ENCODE measurements at places on chromosomes 11 and 22.

DNA sequence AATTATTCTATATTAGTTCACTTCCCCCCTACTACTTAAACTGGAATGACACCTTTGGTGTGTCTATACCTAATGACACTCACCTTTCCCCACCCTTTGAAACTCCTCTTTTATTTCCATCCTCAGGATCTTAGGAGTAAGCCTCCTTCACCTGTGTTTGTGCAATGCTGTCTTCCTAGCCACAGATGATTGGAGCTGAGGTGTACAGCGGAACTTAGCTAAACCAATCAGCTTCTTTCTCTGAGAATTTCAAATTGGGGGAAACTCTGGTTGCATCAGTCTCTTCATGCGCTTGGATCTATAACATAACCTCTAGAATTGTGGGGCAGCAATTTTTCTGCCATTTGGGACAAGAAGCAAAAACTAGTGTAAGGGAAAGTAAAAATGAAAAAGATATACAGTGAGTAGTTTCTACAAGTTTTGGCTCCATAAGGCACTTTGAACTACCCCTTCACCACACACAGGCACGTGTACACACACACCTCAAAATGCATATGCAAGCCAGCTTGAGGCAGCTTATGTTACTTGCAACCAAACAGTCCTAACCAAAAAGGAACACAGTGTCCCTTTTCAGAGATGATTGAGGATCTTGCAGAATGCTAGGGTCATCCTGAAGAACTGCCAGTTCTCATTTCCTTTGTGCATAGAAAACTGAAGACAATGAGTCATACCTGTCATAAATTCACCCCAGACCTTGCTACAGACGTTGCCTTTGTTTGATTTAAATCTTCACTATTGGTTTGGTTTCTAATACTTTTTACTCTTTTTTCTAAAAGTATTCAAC, 36.0 kb upstream of the LDLRAD3 start:
- peak; percentile 48 for DNase-seq

DNA sequence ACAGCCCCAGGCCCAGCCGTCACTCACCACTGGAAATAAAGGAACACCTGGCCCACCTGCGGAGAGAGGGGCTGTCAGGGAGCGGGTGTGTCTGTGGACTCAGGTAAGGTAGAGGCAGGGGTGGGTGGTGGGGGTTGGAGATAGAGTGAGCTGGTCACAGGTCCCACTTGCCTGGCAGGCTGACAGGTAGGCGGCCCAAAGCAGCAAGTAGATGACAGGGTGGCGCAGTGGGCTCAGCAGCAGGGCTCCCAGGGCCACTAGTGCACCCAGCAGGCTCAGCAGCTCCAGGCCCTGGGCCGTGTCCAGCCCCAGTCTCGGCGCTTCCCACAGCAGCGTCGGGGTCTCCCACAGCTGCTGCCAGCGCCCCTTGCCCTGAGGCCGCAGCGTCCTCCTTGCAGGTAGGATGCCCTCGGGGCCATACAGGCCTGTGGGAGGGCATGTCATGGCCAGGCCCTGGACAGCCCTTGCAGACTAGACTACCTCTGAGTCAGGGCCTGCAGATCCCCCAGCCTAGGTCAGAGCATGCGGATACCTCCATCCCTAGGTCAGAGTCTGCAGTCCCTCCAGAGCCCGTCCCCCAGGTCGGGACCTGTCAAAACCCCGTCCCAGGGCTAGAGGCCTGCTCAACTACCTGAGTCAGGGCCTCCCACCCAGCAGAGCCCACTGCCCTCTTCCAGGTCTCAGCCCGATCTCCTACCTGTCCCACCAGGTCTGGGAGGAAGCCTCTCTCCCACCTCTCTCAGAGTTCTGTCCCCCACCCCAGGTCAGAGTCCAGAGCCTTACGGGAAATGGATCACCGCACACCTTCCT, 686 bp downstream of the LMF2 start:
- no peak for DNase-seq

GRCh38 chr22:21904250-21904789, 36.9 kb upstream of the MAPK1 start:
- no peak for DNase-seq

DNA sequence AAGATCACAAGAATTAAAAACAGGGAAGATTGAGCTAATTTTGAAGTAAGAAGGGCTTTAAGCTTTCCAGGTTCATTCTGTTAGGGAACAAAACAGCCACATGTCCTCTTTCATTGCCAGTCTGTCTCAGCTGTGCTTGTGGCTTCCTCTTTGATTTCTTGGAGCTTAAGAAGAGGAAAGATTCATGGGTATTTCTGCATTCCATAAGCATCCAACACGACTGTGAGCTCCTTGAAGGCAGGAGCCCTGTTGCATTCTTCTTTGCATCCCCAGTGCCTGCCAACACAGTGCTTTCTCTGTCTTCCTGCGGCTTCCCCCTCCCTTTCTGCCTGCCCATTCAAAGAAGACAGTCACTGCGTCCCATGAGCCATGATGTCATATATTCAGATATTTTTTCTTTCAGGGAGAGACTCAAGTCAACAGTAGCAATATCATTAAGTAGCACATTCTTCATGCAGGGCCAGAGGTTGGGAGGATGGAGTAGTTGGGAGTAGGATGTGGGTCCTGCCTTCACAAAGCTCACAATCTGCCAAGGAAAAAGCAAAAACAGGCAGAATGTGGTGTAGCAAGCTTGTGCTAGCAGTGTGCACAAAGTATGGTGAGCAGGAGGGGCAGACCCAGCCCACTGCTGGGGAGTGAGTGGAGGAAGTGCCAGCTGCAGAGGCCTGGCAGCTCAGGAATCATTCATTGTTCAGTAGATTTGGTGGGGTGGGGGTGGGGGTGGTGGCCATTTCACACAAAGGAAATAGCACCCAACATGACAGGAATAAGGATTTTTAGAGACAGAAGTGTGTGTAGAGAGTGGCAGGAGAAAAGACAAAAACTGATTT, 162.1 kb upstream of the RASSF10 start:
- DNase-seq, result no peak

- no peak for DNase-seq
Observed at GRCh38 chr11:8828580-8829361, 82.2 kb upstream of the AKIP1 start.

GRCh38 chr11:48161951-48162884, 54.4 kb upstream of the OR4B1 start:
- DNase-seq, result no peak

GRCh38 chr11:46387919-46388618, 3.5 kb downstream of the CHRM4 start:
- no peak for DNase-seq

- DNase-seq, result no peak
Observed at GRCh38 chr11:101612481-101612880, 28.7 kb upstream of the TRPC6 start.

DNA sequence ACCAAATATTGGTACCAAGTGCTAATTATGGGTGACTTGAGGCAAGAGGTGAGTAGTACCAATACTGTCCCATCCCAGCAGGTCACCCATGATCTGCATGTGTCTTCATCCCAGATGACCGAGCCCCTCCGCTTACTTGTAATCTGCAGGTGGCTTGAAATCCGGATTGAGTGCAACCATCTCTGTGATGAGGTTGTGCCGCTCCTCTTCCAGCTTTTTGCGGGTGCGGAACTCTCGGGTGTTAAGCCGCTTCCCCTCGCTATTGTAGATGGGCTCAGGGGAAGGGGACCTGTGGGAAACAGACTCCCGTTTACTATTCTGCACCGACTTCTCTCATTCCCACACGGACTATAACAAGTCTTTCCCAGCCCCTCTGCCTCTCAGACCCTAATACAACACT, 8.2 kb downstream of the SF1 start:
- DNase-seq, result no peak

GRCh38 chr11:68818181-68818580, 23.5 kb downstream of the CPT1A start:
- no peak for DNase-seq

GRCh38 chr11:99534812-99535211, 514.1 kb downstream of the CNTN5 start:
- no peak for DNase-seq

DNA sequence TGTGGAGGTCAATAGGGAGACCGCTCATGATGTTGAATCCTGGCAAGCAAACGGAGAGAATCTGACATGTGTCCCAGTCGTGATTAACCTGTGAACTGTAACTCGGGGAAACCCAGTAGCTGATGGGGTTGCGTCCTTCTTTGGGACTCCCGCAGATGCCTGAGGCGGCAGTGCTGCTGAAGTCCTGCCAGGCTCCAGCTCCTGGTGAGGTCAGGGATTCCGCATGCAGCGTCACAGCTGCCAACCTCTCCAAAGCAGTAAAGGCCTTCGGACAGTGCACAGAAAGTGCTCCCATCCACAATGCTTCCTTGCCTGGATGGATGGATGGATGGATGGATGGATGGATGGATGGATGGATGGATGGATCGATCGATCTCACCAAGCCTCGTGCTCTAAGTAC, 13.5 kb downstream of the KCNQ1 start:
- DNase-seq, result no peak

GRCh38 chr11:111299101-111300026, 1.0 kb downstream of the POU2AF3 start:
- DNase-seq, result no peak

DNA sequence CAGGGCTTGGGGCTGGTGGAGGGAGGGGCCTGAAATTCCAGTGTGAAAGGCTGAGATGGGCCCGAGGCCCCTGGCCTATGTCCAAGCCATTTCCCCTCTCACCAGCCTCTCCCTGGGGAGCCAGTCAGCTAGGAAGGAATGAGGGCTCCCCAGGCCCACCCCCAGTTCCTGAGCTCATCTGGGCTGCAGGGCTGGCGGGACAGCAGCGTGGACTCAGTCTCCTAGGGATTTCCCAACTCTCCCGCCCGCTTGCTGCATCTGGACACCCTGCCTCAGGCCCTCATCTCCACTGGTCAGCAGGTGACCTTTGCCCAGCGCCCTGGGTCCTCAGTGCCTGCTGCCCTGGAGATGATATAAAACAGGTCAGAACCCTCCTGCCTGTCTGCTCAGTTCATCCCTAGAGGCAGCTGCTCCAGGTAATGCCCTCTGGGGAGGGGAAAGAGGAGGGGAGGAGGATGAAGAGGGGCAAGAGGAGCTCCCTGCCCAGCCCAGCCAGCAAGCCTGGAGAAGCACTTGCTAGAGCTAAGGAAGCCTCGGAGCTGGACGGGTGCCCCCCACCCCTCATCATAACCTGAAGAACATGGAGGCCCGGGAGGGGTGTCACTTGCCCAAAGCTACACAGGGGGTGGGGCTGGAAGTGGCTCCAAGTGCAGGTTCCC, at the start of gene APOC3:
TSS of gene APOC3 (plus strand) at position 383 of the 659 bp plus-strand sequence. CDS start 676 bp downstream, outside the sequence.
- DNase-seq, result no peak

GRCh38 chr11:61691380-61692156, 11.4 kb downstream of the DAGLA start:
- no peak for DNase-seq

DNA sequence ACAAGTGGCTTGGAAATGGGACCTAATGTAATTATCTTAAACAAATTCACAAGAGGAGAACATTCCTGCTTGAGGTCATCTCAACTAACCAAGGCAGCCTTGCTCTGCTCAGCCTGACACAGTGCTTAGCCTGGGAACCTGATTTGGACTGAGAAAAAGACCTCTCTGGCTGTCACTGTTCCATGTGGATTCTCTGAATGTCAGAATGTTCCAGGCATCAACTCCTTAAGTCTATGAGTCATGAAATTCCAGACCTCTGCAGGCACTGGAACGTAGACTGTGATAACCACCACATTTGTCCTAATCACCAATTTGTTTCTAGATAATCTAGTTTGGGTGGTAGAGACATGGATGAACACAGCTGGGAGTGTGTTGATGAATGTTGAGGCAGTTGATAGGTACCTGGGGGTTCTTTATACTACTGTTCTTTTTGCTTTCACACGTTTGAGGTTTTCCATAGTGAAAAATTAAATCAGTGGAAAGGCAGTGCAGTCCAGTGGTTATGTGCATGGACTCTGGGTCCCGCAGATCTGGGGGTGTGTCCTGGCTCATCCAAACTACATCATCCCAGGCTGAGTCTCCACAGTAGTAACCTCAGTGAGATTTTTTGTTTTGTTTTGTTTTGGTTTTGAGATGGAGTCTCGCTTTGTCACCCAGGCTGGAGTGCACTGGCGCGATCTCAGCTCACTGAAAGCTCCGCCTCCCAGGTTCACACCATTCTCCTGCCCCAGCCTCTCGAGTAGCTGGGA, 269.6 kb downstream of the MN1 start:
- DNase-seq, result no peak

DNA sequence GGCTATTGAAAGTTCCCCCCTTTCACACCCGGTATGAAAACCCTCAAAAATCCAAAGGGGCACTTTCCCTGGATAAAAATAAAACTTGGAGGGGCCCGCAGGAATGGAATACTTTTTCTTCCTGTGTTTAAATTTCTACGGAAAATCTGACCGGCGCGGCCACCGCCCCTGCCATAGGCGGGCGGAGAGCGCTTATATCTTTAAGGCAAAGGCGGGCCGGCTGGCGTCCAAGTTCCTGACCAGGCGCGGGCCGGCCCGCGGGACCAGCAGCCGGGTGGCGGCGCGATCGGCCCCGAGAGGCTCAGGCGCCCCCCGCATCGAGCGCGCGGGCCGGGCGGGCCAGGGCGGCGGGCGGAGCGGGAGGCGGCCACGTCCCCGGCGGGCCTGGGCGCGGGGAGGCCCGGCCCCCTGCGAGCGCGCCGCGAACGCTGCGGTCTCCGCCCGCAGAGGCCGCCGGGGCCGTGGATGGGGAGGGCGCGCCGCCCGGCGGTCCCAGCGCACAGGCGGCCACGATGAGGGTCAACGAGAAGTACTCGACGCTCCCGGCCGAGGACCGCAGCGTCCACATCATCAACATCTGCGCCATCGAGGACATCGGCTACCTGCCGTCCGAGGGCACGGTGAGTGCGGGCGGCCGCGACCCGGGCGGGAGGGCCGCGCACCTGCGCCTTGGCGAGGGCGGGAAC, at the start of gene ANO1:
TSS of gene ANO1 (plus strand) at position 223 of the 686 bp plus-strand sequence. CDS start at position 513, 290 bp downstream.
- no peak for DNase-seq

- no peak for DNase-seq
Observed at GRCh38 chr22:22400964-22401363, 107.6 kb downstream of the ZNF280B start.

GRCh38 chr22:32545801-32546200, 71.2 kb downstream of the FBXO7 start:
- DNase-seq, result no peak

- no peak for DNase-seq
Observed at GRCh38 chr11:73308003-73308960, at the start of gene ARHGEF17. Gene ARHGEF17 (plus strand): TSS chr11:73308276. CDS start chr11:73308639, 363 bp downstream.

DNA sequence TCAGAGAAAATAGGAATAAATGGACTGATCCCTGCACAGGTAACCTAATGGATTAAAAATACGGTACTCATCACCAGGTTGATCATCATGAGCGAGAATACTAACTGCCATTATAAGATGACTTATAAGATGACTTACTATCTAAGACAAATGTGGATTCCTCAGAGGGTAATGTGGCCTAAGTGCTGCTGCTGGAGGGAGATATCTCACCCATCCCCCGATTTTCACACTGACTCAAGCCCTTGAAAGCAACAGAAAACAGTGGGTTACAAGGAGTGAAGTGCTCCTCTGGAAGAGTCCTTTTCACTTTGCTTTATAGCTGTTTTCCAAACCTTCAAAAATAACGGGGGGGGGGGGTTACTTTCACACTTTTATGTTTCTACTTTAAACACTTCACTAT, 920 bp downstream of the TMEM218 start:
- no peak for DNase-seq

- DNase-seq, result no peak
Observed at GRCh38 chr11:115391598-115391997, 112.6 kb downstream of the CADM1 start.
